ENCODE measurements at places on chromosomes 2 and 18.
A peak's percentile ranks its signal among the peaks of the same experiment; 100 is the strongest.

DNA sequence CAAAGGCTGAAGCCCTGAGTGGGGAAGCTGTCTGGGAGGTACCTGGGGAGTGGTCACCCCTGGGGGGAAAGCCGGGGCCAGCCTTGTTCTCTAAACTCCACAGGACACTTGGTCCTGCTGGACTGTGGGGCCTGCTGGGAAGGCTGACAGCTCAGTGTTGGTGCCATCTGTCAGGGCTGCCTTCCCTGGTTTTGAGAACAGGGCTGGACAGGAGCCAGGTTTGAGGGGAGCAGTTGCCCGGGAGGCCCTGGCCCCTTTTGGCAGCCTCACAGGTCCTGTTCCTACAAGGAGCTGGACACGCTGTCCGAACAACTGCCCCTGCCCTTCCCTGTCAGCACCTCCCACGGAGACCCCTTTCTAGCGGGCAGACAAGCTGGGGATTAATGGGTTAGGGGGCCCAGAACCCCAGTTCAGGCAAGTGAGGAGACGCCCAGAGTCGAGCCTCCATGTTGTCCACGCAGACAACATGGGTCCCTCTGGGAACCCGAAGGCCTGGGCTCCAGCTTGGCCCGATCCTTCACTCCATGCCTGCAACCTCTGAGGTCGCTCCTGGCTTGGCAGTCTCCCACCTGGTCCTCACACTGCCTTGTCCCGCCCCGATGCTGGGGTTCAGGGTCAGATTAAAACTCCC, 40.8 kb downstream of the ATOH8 start:
- DNase-seq = no peak

GRCh38 chr2:205290299-205290698, 392.0 kb upstream of the NRP2 start:
- no peak for DNase-seq

GRCh38 chr2:85847051-85847588, 41.7 kb downstream of the ST3GAL5 start:
- DNase-seq = no peak

DNA sequence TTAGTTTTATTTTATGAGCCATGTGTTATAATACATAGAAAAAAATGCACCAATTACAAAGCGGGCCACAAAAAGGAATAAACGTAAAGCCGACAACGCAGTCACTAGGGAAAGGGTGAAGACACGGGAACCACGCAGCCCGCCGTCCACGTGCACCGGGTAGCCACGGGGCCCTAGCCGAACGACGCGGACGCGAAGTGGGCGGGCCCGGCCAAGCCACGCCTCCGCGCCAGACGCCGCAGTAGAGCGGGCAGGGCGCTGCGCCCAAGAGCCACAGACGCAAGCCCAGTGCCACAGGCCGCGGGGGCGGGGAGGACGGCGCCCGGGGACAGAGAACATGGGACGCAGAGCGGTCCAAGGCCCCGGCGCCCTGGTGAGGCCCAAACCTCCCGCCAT, at the start of gene DUSP28:
TSS of gene DUSP28 (plus strand) at position 274 of the 396 bp plus-strand sequence. CDS start 328 bp downstream, outside the sequence.
- DNase-seq = peak; percentile 78

DNA sequence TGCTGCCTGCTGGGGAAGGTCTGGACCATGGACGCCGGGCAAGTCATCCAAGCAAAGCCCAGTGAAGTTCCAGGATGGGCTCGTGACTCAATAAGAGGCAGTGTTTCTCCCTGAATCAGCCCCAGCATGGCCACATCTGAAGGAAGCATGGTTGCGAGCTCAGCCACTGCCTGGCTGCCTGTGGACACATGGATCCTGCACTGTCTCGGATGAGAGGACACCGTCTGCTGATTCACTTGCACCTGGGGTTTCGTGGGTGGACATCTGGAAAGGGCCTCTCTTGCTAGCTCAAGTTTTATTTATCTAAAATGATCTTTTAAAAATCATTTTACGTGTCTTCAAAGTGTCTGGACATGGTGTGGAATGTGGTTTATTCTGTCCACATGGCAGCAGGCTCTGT, 224.8 kb upstream of the FN1 start:
- no peak for DNase-seq

DNA sequence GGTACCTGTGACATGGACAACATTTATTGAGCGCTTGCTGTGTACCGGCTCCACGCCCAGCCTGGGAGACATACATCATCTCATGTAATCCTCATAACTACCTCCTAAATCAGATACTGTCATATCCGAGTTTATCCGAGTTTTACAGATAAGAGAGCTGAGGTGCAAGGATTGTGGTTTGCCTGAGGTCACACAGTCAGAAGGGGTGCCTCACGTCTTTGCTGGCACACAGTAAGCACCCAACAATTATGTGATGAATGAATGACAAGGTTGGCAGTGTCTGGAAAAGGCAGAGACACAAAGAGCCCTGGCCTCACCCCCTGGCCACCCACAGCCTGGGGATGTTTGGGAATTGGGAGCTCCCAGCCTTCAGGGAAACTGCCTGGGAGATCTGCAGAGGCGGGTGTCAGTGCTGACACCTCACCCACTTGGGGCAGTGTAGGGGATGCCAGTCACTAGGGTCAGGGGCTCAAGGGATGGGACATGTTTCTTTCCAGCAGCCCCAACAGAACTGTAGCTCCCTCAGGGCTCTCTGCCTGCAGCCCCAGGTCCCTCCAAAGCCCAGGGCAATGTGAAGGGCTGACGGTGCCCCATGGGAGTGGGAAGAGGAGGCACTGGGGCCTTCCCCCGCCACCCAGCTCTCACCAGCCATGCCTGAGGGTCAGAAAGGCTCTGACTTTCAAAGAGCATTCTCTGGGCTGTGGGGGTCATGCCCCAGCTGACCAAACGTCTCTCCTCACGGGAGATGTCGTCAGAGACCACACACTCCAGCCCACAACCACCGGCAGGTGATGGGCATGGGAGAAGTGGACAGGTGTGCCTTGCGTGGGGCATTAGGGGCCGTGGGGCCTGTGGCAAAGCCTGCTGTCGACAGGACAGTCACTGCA, 157.5 kb downstream of the ZFP36L2 start:
- no peak for DNase-seq

GRCh38 chr2:37982147-37982582, 57.1 kb downstream of the RMDN2 start:
- DNase-seq = no peak

GRCh38 chr2:77518311-77518710, 3.9 kb downstream of the LRRTM4 start:
- no peak for DNase-seq
